ENCODE measurements at places on chromosomes 2 and 18.

DNA sequence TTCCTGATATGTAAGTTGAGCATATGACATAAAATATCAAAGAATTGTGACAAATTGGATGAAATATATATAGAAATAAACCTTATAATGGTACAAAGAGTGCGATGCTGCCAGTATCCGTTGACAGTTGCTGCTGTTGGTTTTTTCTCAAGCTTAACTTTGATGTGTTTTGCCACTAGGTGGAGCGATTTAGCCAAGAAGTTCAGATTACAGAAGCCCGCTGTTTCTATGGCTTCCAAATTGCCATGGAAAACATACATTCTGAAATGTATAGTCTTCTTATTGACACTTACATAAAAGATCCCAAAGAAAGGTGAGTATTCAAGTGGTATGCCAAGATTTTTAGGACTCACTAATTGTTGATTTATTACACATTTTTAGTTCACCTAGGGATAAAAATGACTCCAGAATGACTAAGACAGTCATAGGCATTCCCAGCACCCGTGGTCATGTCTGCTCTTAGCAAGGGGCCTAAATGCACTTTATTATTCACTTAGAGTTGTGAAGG lies 2.1 kb downstream of the RRM2 start:
- DNase-seq = peak; percentile 90

DNA sequence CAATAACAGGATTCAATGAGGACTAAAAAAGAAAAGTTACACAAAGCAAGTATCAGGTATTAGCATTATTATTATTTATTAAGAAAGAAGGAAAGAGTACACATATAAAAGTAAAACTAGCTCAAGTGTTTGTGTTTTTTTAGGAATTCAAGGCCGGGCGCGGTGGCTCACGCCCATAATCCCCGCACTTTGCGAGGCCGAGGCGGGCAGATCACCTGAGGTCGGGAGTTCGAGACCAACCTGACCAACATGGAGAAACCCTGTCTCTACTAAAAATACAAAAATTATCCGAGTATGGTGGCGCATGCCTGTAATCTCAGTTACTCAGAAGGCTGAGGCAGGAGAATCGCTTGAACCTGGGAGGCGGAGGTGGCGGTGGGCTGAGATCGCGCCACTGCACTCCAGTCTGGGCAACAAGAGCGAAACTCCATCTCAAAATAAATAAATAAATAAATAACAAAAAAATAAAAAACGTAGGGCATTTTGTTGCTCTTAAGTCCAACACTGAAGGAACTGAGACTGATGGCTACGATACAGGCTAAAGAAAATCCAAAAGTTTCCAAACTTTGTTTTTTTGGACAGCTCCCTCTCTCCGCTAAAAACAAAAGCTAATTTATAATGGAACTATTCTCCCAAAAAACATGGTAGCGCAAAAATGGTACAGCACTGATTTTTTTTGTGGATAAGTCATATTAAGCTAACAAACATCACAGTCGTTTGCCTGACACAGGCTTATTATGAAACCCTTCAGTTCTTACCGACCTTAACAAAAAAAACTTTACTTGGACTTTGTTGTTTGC lies 1.7 kb downstream of the TRAPPC8 start:
- peak; percentile 1 for DNase-seq

- no peak for DNase-seq
Observed at GRCh38 chr2:31950946-31951562, 59.8 kb downstream of the MEMO1 start.

- DNase-seq = no peak
Observed at GRCh38 chr2:234060236-234060635, 9.7 kb downstream of the SPP2 start.

DNA sequence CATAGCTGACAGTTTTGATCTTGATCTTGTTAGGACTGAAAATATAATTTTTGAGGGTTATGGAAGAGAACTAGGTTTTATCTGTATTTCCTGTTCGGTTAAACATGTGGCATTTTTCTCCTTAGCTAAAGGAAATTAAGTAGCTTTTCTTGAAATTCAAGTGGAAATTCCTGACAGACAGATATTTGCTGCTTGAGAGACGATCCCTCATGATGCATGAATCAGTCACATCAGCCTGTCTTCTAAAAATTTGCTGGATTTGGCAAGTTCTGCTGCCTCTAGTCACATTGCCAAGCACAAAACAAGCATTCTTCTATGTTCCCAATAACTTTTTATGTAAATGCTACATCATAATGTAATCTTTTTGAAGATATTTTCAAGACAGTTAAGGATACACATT lies 201.8 kb upstream of the ATP5MC3 start:
- DNase-seq = peak; percentile 4

DNA sequence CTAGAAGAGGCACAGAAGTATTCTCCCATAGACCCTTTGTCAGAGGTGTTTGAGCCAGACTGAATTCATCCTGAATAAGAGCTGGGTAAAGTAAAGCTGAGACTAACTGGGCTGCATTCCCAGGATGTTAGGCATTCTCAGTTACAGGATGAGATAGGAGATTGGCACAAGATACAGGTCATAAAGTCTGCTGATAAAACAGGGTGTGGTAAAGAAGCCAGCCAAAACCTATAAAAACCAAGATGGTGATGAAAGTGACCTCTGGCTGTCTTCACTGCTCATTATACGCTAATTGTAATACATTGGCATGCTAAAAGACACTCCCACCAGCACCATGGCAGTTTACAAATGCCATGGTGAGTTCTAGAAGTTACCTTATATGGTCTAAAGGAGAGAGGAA lies 364.9 kb upstream of the TMEFF2 start:
- no peak for DNase-seq

- DNase-seq = no peak
Observed at GRCh38 chr2:240579771-240580614, 6.5 kb upstream of the CAPN10 start.

DNA sequence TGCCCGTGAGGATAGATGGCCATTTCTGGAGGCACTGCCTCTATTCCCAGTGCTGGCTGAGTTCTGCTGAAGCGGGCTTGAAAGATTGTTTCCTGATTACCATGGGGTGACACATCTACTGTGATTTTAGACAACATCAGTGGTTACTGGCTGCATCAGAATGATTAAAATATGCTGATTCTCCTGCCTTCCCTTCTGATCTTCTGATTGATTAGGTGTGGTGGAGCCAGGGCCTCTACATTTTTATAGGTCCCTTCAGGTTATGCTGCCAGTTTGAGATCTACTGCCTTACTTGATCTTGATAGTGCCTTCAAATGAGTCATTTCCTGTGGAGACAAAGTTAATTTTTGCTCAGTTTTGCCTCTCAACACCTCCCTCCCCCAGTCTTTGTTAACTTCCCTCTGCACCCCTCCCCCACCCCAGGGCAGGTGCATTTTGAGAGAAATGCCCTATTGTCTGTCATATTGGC lies 31.6 kb upstream of the SNORC start:
- DNase-seq = no peak

GRCh38 chr2:110858135-110858725 lies 125.9 kb downstream of the ACOXL start:
- DNase-seq = no peak

GRCh38 chr2:168732100-168732499 lies 70.3 kb upstream of the NOSTRIN start:
- no peak for DNase-seq

- no peak for DNase-seq
Observed at GRCh38 chr2:12321886-12322285, 394.9 kb upstream of the TRIB2 start.

Measured in adipocyte (in vitro differentiated cells).